ENCODE measurements at places on chromosomes 7 and 10.

- no peak for DNase-seq
Observed at GRCh38 chr7:8063706-8064297, 95.2 kb downstream of the GLCCI1 start.

DNA sequence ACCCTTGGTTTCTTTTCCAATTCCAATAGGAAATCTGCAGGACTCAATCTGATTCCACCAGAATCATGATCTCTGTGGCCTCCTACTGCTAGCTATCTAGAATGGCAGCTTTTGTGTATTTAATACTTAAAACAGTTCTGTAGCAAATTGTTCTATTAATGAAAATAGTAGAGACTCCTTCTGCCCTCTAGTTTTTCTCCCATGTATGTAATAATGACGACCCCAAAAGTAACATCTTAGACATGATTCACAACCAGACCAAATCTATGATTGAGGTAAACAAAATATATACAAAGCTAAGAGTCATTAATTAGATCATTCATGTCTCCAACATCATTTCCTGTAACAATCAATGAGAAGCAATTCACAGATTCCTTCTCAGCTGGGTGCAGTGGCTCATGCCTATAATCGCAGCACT is 259.1 kb upstream of the MKLN1 start:
- no peak for DNase-seq

- no peak for DNase-seq
Observed at GRCh38 chr10:92265687-92266258, 25.1 kb downstream of the CPEB3 start.

GRCh38 chr7:110204527-110204926 is 886.4 kb upstream of the LRRN3 start:
- no peak for DNase-seq

DNA sequence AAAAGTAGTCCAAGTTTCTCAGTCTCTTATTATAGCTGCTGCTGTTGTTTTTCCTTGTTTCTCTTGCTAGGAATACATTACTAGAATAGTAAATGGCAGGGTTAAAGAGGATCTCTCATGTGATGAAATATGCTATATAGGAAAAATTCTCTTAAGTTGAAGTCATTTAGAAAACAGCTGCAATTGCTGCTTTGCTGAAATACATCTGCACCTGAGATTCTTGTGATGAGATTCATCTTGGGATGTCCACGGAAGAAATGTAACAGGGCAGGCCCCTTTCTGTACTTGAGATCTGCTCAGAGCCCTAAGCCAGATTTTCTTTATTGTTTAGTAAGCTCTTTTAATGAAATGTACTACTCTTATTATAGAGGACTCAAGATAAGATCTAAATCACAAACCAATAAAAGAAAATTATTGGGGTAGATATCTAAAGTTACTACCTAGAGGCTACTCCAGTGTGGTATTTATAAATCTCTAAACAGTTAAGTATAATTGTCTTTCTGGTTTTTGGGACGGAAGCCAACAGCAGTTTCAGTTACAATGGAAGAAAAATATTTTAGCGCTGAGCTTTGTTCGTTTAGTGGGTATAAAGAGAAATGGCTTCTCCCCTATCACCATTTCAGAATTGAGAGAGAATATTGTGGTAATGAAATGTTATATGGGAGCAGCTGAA is 701.5 kb downstream of the KCNMA1 start:
- DNase-seq: no peak

DNA sequence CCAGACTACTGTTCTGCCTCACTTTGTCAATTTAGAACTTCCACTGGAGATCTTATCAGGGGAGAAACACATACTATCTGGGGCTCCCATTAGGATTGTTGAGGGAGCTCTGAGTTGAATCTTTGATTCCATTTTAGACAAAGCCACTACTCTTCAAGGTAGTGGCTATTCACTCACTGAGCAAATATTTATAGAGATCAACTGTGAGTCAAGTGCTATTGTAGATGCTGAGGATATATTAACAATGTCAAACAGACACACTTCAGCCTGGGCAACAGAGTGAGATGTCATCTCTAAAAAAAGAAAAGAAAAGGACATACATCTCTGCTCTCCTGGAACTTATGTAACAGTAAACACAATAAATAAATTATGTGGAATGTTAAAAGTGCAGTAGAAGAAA is 315.3 kb downstream of the PTEN start:
- DNase-seq: no peak

DNA sequence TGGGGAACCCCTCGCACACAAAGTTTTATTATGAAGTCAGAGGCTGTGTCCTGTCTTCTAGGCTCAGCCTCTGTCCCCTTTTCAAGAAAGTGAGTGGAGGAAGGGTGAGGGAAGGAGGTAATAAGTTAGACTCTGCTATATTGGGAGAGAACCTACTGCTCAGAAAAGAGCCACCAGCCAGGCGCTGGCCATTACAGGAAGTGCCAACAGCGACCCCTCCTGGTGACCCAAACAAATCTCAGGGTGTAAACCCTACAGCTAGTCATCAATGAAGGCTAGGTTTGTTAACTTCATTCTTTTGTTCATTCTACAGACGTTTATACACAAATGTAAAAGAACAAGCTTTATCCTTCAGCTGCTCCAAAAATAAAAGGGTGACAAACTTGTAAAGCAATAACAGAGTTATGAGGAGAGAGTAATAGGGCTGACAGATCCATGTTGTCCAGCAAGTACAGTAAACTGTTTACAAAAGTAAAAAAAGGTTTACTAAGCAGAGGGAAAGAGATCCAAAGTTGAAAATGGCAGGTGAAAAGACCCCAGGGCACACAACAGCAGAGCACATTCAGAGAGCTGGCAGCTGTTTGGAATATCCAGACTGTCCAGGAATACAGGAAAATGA is 82.7 kb downstream of the FAM204A start:
- no peak for DNase-seq

DNA sequence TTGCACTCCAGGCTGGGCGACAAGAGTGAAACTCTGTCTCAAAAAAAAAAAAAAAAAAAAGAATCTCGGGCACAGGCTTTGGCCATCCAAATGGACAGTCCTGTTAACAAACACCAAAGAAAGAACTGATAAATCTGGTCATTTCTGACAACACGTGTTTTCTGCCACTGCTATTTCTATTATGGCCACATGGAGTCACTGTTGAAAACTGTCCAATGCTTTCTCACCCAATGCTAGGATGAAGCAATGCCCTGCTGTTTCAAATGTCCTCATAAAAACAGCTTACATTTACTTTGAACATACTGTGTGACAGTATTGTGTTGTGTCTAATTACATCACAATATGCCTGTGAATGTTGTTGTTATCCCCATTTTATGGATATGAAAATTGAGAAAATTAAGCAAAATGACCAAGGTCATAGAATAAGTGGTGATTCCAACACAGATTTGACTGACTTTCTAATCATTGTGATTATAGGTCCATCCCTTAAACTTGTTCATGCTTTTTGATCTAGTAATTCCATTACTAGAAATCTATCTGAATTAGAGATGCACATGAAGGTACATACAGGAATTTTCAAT is 19.9 kb upstream of the MAP3K8 start:
- DNase-seq: no peak

DNA sequence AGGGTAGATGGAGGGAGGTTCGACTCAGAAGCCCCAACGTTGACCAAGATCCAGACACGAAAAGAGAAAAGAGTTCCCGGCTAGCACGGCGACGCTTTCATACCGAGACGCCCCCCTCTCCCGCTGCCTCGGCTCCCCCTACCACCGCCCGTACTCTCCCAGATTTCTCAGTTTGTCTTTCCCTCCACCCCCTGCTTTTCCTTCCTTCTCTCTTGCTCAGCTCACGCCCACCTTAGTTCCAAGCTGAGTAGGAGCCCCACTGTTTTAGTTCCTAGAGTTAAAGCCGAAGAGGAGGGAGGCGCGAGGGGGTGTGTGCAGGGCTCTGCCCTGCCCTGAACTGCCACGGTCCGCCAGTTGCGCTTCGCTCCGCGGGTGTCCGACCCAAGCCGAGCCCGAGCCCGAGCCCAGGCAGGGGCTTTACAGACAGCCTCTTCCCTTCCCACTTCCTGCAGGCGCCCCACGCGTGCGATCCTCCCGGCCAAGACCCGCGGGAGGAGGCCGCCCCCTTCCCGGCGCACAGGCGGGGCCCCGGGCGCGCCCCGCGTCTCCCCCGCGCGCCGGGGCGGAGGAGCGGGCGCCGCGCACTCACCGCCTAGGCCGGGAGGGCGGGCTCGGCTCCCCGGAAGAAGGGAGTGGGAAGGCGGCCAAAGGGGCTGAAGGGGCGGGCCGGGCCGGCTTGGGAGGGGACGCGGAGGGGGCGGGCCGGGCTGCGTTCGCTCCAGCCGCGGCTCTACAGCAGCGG is at the start of gene EPHB6:
Gene EPHB6 (plus strand): TSS at position 705 of the 742 bp plus-strand sequence. CDS start 8,152 bp downstream, outside the sequence.
- peak; percentile 91 for DNase-seq

DNA sequence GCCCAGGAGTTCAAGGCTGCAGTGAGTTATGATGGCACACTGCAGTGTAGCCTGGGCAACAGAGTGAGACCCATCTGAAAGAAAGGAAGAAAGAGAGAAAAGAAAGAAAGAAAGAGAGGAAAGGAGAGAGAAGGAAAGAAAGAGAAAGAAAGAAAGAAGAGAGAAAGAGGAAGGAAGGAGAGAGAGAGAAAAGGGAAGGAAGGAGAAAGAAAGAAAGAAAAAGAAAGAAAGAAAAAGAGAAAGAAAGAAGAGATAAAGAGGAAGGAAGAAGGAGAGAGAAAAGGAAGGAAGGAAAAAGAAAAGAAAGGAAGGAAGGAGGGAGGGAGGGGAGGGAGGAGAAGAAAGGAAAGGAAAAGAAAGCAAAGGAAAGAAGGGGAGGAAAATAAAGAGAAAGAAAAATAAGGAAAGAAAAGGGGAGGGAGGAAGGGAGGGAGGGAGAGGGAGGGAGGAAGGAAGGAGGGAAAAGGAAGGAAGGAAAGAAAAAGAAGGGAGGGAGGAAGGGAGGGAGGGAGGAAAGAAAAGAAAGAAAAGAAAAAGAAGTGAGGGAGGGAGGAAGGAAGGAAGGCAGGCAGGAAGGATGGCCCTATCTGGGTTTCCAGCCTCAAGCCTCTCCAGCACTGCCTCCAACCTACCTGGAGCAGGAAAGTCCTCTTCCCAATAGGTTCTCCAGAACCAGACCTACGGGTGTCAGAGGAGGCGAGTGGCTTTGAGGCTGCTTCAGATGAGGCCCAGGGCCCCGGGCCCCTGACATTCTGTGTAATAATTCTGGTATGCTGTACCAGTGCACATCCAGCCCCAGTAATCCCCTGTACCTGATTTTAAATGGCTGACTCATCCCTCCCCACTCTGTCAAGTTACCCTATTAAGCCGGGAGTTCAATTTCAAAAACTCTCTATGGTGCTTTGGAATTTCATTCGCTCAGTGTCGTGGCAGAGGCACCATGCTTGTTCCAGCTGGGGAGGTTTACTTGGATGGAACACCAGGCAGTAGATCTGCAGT is 6.8 kb upstream of the PARD3 start:
- no peak for DNase-seq

Data from sigmoid colon (tissue), 7 donors.